ENCODE measurements at places on chromosomes 11 and 22.

DNA sequence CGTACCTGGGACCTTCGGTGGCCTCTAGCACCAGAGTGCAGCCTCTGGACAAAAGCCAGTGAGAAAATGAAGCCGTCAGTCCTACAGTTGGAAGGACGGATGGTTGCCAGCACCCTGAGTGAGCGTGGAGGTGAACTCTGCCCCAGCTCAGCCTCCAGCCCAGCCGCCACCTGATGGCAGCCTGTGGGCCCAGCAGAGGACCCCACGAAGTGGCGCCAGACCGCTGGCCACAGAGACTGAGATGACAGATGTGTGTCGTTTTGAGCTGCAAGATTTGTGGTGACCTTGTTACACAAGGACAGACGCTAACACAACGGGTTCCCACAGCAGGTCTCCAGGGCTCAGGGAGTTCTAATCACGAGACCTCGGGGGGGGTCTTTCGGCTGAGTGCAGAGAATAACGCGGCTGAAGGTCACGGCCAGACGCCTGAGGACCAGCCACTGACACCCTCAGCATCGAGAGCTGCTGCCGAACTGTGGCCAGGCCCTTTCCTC lies 75.0 kb downstream of the BRD1 start:
- DNase-seq: no peak

GRCh38 chr11:34850334-34850733 lies 65.8 kb downstream of the APIP start:
- no peak for DNase-seq

DNA sequence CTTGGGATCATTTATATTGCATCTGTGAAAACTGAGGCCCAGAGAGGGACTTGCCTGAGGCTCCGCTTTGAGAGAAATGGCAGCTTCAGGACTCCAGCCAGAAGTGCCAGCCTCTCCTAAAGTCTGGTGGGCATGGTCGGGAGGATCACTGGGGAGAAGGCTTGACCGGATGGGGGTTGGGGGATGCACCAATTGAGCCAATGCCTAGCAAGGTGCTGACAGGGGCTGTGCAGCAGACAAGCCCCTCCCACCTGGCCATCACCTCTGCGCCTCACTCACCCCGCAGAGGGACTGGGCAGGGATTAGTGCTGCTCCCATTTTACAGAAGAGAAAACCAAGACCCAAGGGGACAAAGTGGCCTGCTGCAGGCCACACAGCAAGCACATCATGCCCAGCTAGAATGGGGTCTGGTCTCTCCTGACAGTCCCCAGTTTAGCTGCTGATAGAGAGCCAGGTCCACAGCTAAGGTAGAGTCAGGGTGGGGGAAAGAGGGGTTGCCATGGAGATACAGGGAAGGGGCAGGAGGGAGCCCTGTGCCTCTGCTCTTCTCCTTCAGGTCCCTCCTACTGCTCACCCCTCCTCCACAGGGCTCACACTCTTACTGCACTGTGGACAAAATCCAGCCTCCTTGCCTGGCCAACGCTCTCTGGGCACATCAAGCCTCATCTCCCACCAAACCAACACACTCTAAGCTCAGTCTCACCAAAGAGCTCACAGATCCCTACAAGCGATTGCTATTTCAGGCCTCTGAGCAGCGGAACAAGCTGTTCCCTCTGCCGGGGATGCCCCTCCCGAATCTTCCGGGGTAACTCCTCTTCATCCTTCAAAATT lies 29.5 kb downstream of the TEF start:
- no peak for DNase-seq

DNA sequence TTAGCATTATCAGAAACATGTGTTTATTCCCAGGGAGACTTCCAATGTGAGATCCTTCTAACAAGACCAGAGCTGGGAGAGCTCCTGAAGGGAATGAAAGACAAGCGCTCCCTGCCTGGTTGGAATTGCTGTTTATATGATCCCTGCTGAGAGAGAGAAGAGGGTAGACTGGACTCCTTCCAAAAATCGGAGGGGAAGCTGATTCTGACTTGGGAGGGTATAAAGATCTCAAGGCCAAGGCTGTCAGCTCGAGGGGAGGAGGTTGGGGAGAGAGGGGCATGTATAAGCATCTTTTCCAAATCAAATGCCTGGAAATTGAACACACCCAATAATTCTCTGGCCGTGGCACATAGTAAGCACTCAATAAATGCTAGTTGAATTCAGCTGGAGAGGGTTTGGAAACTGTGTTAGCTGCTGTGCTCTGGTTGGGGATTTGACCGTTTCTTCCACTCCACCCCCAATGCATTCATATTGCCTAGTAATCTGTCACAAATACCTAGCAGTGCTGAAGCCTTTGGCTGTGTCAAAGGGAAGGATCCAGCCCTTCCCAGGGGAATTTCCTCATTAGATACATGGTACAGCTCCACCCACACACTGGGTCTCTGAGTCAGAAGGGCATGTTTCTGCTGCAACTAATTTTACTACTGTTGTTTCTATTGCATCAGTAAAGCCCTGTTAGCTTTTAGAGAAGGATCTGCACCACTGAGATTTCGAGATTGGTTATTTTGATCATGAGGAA lies 61.5 kb downstream of the CACNG2 start:
- DNase-seq: no peak

DNA sequence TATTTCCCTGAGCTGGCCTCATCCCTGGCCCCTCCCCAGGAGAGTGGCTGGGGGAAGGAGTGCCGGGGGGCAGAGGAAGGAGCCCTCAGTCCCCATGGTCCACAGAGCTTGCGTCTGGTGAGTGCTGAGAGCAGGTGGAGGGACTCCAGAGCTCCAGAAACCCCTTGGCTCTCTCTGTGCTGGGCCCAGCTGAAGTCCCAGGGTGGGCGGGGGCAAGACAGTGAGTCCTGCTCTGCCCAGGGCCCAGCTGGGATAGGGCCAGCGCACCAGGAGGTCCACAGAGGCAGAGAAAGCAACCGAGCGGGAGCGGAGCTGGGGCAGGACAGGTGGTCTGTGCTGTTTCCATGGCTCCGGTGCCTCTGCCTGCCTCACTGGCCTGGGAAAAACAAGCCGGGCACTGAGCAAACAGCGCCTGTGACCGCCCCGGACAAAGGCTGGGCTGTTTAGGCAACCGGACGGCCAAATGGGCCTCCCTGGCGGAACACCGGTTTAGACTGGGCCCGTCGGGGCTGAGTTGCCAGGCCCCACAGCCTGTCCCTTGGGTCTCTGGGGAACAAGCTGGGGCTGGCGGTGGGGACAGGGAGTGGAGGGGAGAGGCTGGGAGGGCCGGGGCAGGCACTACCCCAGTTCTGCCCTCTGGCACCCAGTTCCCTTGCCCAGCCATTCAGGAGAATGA lies 34.1 kb upstream of the WNT7B start:
- DNase-seq: no peak

- DNase-seq: no peak
These were observed 195.2 kb upstream of the TMEM45B start for GRCh38 chr11:129620237-129621104.

GRCh38 chr11:45796461-45796861 lies 8.5 kb upstream of the SLC35C1 start:
- DNase-seq: no peak

DNA sequence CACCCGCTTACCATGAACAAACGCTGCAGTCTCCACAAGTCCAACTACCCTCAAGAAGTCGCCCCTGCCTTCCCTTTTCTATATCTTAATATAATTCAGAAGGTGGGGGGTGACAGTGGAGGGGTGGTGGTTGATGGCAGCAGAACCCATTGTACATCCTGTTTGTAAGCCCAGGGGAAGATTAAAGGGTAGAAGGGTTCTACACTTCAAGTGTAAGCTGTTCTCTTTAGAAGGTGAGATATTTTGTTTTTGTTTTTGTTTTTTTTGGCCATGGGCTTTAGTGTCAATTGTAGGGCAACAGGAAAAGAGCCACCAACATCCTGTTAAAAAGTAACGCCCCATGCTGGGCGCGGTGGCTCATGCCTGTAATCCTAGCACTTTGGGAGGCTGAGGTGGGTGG lies 34.9 kb upstream of the RRAS2 start:
- no peak for DNase-seq

DNA sequence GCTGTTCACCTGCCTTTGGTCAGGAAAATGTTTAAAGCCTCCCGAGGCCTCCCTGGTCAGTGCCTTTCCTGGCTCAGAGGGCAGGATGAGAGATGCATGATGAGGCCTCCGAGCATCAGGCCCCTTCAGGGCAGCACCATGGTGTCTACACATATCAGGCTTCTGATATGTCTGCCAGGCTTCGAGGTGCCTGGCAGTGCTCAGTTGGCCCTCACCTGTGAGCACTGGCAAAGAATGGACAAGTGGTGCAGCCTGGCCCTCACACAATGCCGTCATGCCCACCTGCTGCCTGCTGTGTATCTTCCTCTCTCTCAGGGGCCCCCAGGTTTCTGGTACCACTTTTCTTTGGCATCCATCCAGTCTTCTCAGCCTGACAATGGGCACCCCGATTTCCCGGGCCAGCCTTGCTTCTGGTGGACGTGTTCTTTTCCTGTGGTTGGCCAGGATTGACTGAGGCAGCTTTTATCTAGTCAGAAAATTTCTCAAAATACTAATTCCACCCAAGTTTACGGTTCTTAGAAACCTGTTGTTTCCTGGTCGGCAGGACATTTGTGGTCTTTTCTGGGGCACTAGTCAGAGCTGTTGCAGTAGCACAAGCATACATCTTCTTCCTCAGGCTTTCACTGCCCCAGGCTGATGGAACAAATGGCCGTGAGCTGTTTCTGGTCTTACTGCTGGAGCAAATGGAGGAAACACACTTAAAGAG lies 76.8 kb upstream of the SUSD2 start:
- no peak for DNase-seq

DNA sequence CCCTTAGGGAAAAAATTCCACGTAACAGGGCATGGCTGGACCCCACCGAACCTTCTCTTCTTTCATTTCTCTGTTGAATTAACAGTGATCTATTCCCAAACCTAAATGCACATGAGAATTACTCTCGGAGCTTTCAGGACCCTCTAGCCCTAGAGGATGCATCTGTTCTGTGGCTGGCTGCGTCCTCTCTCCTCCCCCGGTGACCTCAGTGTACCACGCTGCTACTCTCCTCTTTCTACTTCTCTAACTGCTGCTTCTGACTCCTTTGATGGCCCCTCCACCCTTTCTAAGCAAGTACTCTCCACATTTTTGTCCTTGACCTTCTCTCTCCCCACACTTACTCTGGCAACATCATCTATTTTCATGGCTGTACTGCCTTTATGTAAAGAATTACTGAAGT lies 12.1 kb upstream of the APOA1 start:
- DNase-seq: no peak

- no peak for DNase-seq
These were observed 3.1 kb downstream of the CSNK2A3 start for GRCh38 chr11:11349870-11350337.

- no peak for DNase-seq
These were observed 99.4 kb upstream of the BLID start for GRCh38 chr11:122215244-122215992.

GRCh38 chr11:116910378-116910777 lies 73.0 kb upstream of the APOA1 start:
- DNase-seq: no peak

GRCh38 chr11:92663539-92663938 lies 305.9 kb upstream of the MTNR1B start:
- no peak for DNase-seq

- DNase-seq: no peak
These were observed 56.5 kb upstream of the FIBIN start for GRCh38 chr11:26937386-26937785.

DNA sequence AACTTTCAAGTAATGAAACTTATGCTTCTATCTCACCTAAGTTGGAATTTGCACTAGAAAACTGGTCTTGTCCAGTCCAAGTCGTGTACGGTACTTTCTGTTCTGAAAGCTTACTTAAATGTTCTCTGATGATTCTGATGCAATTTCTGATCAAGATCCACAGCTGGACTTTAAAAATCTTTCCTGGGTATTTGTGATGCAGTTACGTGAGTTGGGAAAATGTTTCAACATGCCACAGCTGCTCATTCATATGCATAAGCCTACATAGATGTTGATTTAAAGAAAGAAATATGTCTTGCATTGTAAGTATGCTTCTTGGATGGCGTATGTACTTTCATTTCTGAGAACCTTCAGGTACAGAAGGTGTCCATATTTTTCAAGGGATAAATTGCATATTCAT lies 493.7 kb upstream of the CCDC90B start:
- DNase-seq: no peak

DNA sequence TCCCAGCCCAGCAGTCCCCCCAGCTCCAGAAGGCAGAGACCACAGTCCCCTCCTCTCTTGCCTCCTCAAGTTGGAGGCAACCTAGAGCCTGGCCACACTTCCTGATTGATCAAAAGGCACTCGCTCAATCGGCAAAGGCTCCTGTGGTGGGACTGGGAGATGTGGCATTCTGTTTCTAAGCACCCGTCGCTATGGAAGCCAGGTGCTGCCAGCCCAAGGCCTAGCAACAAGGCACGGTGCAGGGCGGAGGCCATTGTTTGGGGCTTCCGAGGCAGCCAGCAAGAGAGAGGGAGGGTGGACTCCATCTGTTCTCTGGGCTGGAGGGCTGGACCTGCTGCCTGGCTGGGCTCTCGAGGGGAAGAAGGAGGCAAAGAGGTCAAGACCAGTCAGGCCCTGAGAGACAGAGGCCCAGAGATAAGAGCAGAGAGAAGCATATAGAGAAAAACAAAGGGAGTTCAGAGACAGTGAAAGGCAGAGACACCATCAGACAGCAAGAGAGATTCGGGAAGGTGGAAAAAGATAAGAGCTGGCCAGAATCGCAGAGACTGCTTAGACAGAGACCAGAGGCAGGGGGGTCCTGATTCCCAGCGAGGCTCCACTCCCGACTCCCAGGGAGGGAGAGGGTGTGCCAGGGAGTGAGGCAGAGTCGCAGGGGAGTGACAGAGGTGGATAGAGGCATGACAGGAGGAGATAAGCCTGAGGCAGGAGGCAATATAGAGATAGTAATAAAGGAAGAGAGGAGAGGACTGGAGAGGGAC lies 21.2 kb downstream of the PDE2A start:
- DNase-seq: no peak

GRCh38 chr22:45807156-45807915 lies 135.7 kb downstream of the ATXN10 start:
- no peak for DNase-seq

DNA sequence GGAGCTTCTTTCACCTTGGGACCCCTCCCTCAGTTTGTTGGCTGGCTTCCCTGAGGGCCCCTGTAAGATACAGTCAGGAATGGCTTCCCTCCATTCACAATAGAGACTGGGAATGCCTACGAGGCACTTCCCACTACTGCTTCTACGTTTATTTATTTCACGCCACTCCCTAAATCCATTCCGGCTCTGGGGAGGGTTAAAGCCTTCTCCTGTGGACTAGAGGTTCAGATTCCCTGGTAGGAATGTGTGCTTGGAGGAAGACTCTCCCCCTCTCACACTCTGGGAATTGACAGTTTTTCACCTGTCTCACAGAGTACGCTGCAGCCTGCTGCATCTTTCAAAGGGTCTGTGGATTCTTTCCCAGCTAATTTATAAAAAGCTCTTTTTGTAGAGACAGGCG lies 3.3 kb upstream of the NUCB2 start:
- DNase-seq: no peak

- no peak for DNase-seq
These were observed 509.4 kb upstream of the API5 start for GRCh38 chr11:42802201-42802899.

DNA sequence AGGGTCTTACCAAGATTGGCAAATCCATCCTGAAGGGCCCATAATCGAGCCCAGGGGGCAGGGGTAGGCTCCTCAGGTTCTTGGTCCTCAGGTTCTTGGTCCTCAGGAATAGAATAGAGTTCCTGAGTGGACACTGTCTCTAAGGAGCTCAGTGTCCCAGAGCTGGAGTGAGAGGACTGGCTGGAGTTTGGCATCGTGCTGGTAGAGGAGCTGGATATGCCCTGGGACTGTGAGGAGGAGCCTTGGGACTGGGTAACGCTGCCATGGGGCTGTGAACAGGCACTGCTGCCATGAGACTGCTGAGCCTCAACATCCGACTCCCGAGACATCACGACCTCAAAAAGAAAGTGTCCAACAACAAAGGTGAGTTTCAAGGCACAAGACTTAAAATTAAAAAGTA lies 7.2 kb downstream of the CHEK2 start:
- no peak for DNase-seq

Data from stimulated activated CD8-positive, alpha-beta memory T cell treated with anti-CD3 and anti-CD28 coated beads, Interleukin-4, amount 100 ng/mL, for 4 hours (primary cell).